ENCODE measurements at places on chromosomes 16 and 17. TPM values are rescaled to one million over a fixed set of nuclear protein-coding genes. Genes with fewer than 3 reads are reported as not detected.

DNA sequence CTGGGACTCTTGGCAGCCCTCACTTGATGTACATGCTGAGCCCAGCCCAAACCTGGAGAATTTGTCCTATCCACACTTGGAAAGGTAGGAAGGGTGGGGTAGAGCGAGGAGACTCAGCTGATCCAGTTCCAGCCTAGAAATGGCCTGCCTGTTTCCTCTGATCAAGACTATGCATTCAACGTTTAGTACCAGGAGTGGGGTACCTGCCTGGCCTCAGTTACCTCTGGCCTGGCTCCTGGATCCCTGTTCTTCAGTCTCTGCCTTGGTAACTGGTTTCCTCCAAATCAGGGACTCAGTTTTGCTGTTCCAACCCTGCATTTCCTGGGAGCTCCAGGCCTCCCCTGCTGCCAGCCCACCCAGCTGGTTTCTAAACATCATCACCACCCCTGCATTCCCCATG, 233.5 kb downstream of the GSG1L start:
- no peak for DNase-seq

- no peak for DNase-seq
Measured at GRCh38 chr16:68242926-68243858, 2.0 kb upstream of the PLA2G15 start.

- DNase-seq: no peak
Measured at GRCh38 chr16:85415196-85416090, 197.7 kb upstream of the GSE1 start.

GRCh38 chr17:51120357-51120738, 320 bp downstream of the SPAG9 start:
- DNase-seq: peak; percentile 38

The STH gene
- not detected for total RNA-seq

GRCh38 chr16:55642611-55643010, 13.2 kb upstream of the SLC6A2 start:
- no peak for DNase-seq

GRCh38 chr17:82384051-82384729, 12.6 kb downstream of the UTS2R start:
- no peak for DNase-seq

- no peak for DNase-seq
Measured at GRCh38 chr16:349211-349610, 3.3 kb downstream of the AXIN1 start.

DNA sequence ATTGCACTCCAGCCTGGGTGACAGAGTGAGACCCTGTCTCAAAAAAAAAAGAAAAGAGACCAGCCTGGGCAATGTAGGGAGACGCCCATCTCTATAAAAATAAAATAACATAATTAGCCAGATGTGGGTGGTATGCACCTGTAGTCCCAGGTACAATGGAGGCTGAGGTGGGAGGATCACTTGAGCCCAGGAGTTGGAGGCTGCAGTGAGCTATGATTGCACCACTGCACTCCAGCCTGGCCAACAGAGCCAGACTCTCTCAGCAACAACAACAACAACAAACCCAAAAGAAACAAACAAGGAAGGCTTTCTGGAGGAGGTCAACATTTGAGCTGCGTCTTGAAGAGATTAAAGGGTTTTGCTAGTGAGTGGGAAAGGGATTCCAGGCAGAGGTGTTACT, 8.3 kb downstream of the EEF2K start:
- no peak for DNase-seq

DNA sequence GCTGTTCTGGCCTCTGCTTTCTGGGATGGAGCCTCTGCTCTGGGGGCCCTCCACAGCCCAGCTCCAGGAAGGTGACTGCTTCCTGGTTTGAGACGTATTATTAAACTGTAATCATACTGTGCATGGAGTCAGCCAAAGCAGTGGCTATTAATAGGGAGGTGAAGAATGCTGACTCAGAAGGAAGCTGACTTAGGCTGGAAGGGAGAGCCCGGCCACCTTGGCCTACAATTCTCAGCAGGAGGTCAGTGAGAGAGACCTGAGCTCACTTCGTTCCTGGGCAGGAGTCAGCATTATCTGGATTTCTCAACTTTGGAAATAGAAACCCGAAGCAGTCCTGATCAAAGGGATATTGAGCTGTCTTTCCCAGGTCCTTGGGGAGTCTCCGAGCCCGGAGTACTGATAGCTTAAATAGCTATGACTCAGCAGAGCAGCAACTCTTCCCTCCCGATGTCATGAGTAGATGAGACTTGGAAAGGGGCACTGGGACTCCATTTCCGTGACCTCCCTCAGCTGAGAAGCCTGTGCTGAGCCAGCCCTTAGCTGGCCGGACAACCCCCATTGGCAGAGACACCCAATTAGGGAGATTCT, 91.8 kb downstream of the YPEL2 start:
- DNase-seq: no peak

GRCh38 chr16:47037396-47037745, 63.9 kb upstream of the DNAJA2 start:
- no peak for DNase-seq

The MRPS7 gene
- 110 TPM for total RNA-seq

GRCh38 chr16:75931043-75931442, 204.8 kb upstream of the CPHXL start:
- DNase-seq: peak; percentile 84

DNA sequence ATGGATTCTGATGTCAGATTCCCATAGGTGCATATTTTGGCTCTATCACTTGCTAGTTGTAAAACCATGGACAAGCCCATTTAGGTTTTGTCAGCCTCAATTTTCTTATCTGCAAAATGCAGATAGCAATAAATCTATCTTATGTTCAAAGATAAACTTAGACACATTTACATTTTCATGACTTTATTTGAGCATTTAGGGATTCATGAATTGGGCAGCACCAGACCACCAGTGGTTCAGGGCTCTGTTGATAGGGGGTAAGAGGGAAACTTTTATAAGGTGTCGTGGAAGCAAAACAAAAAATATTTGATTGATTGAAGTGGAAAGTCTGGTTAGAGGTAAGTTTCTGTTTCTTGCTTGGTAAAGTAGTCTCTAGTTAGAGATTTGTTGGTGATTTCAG, 17.3 kb downstream of the ARHGAP44 start:
- no peak for DNase-seq

- no peak for DNase-seq
Measured at GRCh38 chr17:45910667-45911066, 16.3 kb downstream of the MAPT start.

The CCL2 gene
- total RNA-seq: 0.63 TPM

GRCh38 chr16:53744449-53744848, 40.5 kb downstream of the FTO start:
- DNase-seq: no peak

DNA sequence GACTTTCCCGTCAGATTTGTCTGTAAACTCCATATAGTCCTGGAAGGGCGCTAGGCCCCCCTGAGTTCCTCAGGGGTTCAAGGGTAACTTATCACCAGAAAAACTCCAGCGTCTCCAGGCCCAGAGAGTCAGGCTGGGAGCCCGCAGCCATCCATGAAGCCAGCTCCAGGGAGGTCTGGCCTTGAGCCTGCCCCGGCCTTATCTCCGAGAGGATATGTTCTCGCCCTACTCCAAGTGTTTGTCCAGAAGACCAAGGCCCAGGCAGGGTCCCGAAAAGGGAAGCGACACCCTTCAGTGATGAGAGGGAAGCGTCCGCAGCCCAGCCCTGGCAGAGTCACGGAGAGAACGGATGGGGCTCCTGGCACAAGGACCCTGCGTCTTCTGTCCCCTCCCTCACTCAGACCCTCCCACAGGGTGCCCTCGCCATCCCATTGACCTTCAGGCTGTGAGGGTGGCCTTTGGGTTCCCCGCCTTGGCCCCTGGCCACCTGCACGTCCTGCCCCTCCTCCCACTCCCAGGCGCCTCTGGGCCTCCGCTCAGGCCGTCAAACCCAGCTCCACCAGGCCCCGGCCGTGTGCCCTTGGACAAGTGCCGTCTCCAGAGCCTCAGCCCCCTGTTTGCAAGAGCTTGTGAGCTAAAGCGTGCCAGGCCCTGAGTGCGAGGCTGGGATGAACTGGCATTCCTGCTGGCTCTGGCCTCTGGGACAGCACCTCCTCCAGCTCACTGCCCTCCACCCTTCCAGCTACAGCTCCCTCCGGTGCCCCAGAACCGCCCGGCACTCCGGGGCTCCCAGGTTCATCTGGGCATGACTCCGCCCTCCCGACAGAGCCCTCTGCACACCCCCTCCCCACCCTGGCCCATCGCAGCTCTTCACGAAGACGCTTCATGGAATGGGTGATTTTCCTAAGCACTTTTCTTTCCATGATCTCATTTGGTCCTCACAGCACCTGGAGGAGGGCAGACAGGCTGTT, 83.4 kb downstream of the ZDHHC7 start:
- DNase-seq: no peak

The ZMYND15 gene
- total RNA-seq: 0.31 TPM

DNA sequence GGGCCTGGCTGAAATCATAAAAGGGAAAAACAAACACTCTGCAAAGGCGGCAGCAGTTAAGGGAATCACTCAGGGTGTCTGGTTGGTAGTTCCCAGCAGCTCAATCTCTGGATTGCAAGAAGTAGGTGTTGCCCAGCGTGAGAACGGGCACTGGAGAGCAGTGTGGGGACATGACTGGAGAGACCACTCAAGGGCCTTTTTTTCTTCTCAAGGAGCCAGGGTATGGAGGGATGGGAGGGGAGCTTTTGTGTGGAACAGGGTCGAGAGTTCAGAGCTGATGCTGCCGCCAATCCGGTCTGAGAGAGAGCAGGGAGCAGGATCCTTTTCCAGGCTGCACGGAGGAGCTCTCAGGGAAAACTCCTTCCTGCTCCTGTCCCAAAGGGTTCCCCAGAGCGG, 15.2 kb downstream of the SCNN1B start:
- DNase-seq: no peak

The FOXC2 gene
- not detected for total RNA-seq

The HS3ST3A1 gene
- 0.28 TPM for total RNA-seq

All from foreskin keratinocyte (primary cell).